Tibial nerve (tissue), 4 donors: ENCODE measurements at places on chromosomes 1 and 21.

- DNase-seq: no peak
Observed at GRCh38 chr1:89555550-89555949, 30.9 kb downstream of the LRRC8B start.

DNA sequence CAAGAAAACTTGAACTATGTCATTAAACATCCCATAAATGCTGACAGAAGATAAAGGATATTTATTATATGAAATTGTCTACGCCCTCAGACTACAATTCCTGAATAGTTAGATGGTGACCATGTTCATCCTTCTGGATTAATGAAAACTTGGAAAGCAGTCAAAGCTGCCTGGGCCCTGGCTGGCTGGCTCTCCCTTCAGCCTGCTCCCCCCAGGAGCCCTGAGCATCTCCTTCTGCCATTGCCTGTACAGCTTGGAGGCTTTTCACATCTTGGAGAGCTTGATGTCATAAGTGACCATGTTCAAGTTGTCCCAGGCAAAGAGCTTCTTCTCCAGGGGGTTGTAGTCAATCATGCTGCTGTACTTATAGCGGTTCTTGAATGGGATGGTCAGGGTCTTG, 13.6 kb downstream of the MYOCOS start:
- no peak for DNase-seq

DNA sequence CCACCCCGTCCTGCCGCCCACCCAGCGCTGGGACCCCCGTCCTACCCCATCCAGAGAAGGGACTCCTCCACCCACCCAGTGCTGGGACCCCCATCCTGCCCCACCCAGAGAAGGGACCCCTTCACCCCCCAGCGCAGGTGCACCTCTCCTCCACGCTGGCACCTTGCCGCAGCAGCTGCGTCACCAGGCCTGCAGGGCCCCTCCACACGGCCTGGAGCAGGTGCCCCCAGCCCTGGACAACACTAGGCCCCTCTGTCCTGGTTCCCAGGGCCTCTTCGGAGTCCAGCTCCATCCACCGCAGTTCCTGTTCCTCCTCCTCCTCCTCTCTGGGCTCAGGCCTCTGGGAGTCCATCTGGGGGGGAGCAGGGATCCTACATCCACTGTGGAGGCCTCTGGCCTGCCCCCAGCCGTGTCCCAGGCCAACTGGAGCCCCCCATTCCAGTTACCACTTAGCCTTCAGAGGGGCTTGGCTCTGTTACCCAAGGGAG, 378 bp downstream of the ANKRD65 start:
- DNase-seq: no peak

GRCh38 chr1:30415171-30415940, 308.0 kb downstream of the MATN1 start:
- DNase-seq: no peak

GRCh38 chr1:54623216-54624007, at the start of gene FAM151A:
TSS of gene FAM151A (minus strand) at chr1:54623525. CDS start at chr1:54623395, 130 bp downstream.
- no peak for DNase-seq

- no peak for DNase-seq
Observed at GRCh38 chr1:64240206-64240605, 36.8 kb downstream of the UBE2U start.

GRCh38 chr1:67159233-67159632, 7.0 kb upstream of the IL23R start:
- no peak for DNase-seq

GRCh38 chr1:17658837-17659236, 96.3 kb upstream of the ACTL8 start:
- peak; percentile 12 for DNase-seq

GRCh38 chr1:39787468-39787867, 1.2 kb downstream of the BMP8B start:
- no peak for DNase-seq

GRCh38 chr1:45541193-45541592, 9.4 kb upstream of the AKR1A1 start:
- no peak for DNase-seq

DNA sequence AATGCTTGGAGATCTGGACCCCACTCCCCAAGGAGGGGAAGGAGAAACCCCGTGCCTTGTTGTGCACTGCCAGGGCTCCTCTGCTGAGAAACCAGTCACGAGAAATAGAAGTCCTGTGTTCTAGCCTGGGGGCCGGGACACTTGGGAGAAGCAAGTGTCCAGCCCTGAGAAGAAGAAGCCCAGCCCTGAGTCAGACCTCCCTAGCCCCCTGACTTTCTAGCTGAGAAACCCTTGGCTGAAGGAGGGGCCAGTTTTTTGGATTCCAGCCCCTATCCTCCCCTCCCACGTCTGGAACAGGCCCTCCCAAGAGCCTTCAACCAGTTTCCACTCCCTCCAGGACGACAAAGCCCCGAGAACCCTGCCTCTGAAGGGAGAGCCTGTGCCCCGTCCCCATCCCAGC, 100.5 kb downstream of the NAV1 start:
- DNase-seq: no peak

GRCh38 chr1:170063109-170063826, 11.2 kb downstream of the KIFAP3 start:
- no peak for DNase-seq

DNA sequence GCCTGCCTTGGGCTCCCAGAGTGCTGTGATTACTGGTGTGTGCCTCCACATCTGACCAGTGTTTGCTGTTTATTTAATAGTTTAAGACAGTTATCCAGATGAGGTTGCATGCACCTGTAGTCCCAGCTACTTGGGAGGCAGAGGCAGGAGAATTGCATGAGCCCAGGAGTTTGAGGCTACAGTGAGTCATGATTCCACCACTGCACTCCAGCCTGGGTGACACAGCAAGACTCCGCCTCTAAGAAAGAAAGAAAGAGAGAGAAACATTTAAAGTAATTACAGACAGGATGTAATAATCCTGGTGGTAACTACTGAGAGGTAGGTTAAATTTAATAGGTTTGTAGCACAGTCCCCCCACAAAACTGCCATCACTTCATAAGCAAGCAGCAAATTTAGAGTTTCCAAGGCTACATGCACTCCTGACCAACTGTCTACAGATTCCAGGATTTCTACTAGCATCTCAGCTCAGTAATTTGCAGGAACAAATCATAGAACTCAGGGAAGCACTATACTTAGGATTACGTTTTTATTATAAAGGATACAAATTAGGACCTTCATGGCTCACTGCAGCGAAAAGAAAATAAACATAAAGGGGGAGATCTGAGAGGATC, 89.6 kb downstream of the PKN2 start:
- DNase-seq: no peak

DNA sequence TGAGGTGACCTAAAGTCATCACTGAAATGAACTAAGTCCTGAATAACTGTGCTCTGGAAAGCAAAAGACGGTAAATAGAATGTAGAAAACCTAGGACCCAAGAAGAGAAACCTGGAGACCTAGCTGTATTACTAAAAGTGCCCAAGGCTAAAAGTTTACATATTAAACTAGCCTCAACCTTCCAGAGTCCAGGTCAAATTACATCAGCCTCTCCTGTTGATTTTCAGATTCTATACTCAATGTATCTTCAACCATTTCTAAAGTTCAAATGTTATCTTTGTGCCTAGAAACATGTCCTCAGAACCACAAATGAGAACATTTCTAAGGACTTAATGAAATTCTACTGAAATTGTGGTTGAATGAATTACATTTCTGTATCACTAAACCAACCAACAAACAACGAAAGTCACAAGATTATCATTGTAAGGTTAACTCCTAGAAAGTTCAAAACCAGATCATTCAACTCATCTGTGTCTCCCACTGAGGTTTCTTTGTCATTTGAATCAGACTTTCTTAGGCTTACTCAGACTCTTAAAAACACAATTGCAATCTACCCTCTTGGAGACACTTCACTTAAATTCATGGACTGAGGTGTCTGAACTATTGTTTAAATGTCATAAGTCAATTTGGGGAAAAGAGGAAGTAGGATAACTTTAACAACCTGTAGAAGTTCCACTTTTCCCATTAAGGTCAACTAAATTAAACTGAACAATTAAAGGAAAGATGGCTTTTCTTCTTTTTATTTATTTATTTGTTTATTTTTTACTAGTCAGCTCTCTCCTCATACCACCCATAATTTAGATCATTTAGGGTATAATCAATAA, 207.7 kb downstream of the BARHL2 start:
- no peak for DNase-seq

GRCh38 chr1:202659541-202659940, 50.7 kb downstream of the SYT2 start:
- DNase-seq: no peak

GRCh38 chr1:240151136-240151735, 59.6 kb downstream of the FMN2 start:
- DNase-seq: no peak

DNA sequence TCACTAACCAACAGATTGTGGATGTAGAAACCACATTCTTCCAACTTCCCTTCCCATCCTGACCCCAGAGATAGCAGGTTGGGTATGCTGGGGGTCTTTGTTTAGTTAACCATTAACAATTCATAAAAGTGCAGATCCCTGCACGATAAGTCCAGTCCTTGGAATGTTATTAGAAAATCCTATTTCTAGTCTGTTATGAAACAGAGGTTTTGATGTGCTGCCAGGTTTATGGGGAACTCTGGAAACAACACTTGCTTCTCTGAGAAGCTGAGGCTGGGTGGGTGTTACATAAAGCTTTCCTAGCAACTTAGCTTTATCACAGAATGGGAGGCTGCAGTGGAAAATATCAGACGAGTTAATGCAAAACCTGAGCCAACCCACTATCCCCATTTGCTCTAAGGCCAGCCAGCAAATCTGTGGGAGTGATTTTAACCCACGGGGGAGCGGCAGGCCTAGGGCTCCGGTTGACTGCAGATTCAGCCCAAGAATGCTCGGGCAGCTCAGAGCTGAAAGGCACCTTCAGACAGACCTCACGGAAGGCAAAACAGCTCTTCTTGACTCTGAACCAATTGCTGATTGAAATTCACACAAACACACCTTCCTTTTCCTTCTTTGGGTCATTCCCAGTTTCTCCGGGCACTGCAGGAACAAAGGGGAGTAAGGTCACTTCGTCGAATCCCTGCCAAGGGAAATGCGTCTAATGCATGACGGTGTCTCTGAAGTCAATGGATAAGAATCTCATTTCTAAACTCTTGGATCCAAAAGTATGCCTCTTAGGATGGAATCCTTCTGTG, 111.7 kb upstream of the IRF2BP2 start:
- DNase-seq: peak; percentile 93

GRCh38 chr1:17624611-17625233, 85.2 kb downstream of the ARHGEF10L start:
- DNase-seq: no peak

DNA sequence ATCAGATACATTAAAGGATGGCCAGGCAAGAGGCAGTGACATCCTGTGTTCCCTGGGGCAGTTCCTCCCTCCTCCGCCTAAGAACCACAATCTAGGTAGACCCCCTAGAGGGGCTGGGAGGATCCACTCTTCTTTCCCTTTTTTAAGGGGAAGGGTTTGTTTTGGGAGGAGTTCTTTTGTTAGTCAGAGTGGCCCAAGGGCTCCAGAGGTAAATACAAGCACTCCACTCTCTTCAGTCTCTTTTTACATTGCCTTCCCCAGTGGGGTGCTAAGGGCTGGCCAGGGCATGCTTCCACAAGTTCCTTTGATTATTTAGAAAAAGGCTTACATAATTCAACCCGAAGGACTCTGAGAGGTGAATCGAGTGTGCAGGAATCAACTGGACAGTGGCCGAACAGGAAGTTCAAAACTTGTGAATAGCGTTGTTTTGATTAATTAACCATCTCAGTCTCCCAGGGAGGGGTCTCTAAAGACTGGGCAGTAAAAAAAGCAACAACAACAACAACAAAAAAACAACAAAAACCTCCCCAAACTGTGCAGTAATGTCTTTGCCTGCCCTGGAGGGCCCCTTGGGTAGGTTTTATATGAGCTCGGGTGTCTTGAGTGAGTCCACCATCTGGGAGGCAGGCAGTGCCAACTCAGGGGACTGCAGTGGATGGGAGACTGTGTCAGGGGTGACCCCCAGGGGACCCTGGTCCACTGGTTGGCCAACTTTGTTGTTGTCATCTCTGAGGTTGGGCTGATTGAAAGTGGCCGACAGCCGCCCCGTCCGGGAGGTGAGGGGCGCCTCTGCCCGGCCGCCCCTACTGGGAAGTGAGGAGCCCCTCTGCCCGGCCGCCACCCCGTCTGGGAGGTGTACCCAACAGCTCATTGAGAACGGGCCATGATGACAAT, 33.2 kb upstream of the ENO1 start:
- no peak for DNase-seq

DNA sequence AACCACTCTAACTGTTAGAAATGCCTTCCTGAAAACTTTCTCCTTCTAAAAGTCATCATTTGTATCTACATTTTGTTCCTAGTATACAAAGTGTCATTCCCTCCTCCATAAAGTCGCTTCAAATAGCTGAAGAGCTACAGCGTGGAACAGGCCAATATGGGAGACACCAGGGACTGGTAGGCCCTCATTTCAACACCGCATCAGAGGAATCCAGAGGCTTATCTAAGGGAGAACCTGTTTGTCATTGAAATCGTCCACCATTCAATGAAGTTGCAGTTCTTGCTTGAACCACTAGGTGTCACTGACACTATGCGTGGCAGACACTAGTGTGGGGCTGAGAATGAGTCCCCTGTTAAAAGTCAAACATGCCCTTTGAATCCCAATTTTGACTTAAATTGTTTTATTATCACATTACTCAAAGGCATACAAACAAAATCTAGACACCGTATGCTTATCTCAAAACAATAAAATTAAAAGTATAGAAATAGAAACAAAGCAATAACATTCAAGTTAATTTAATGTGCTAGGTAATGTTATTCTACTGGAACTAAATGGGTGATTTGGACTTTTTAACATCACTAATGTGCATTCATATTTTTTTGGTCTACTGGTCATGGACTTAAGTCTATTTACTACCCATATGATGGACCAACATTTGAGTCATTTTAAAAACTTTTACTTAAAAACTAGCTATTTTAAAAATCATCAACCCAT, 182.3 kb downstream of the FCRL5 start:
- no peak for DNase-seq

GRCh38 chr1:65232461-65232990, 76.8 kb upstream of the DNAJC6 start:
- DNase-seq: no peak

DNA sequence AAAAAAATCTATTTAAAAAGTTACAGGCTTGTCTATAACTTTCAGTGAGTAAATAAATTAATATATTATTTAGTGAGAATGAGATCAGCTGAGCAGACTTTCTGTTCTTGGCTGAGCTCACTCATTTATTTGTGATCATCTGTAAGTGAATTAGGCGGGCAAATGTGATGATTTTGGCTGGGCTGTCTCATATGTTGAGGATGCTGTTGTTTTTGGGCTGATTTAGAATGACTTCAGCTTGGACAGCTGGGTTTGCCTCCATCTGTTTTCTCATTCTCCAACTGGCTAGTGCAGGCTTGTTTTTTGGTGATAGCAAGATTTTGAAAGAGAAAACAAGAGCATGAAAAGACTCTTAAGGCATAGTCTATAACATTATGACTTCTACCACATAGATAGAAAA, 475.8 kb upstream of the OLFM3 start:
- DNase-seq: no peak

DNA sequence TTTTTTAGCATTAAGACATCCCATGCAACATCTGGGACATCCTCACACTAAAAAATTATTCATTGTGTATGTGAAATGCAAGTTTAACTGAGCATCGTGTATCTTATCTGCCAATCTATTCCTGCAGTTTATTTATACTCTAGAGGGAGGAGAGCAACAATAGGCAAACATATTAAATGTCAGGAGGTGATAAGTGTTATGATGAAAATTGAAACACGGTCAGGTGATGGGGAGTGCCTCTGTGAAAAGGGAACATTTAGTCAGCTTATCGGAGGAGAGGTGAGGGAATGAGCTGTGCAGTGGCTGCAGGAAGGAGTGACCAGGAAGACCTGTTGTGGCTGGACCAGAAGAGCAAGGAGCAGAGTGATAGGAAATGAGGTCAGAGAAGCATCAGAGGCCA, 775 bp upstream of the EFCAB14 start:
- DNase-seq: no peak
